NCI-H82 (cell line): ENCODE measurements at places on chromosomes 12 and 14.

DNA sequence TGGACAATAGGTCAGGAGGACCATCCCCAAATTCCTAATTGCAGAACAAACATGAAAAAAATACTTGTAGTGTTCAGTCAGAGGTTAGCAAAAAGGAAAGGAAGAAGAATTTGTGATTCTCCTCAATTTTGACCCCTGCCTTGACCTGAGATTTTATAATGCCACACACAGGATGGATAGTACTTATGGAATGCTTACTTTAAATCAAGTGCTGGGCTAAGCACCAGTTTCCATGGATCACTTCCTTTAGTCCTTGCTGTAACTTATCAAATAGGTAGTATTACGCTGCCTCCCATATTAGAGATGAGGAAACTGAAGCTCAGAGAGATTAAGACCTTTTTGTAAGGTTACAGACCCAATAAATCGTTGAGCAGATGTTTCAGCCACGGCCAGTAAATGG, 81.2 kb upstream of the OVCH1 start:
- no peak for DNase-seq

- peak; percentile 28 for DNase-seq
Observed at GRCh38 chr12:120012067-120012621, 23.1 kb downstream of the BICDL1 start.

- no peak for DNase-seq
Observed at GRCh38 chr12:45426294-45426693, 210.4 kb downstream of the ANO6 start.

DNA sequence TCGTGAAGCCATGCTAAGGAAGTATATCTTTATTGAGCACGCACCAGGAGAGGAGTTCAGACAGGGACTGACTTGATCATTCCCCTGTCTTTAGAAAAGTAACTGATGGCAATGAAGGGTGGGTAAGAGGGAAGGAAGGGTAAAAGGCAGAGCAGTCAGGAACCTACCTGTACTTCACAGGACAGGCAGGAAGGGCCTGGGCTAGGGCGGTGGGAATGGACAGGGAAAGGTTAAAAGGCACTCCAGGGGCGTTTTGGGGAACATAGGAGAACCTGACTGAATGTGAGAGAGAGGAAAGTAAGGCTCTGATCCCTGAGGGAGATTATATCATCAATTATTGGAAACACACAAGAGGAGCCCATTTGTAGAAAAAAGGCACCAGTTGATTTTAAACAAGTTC, 3.9 kb downstream of the SLC35E3 start:
- DNase-seq = no peak

GRCh38 chr14:100857233-100857922, 31.5 kb downstream of the MEG3 start:
- no peak for DNase-seq

- no peak for DNase-seq
Observed at GRCh38 chr12:67747869-67748742, 99.6 kb downstream of the DYRK2 start.

GRCh38 chr12:130347588-130347987, 9.9 kb downstream of the PIWIL1 start:
- DNase-seq = no peak

DNA sequence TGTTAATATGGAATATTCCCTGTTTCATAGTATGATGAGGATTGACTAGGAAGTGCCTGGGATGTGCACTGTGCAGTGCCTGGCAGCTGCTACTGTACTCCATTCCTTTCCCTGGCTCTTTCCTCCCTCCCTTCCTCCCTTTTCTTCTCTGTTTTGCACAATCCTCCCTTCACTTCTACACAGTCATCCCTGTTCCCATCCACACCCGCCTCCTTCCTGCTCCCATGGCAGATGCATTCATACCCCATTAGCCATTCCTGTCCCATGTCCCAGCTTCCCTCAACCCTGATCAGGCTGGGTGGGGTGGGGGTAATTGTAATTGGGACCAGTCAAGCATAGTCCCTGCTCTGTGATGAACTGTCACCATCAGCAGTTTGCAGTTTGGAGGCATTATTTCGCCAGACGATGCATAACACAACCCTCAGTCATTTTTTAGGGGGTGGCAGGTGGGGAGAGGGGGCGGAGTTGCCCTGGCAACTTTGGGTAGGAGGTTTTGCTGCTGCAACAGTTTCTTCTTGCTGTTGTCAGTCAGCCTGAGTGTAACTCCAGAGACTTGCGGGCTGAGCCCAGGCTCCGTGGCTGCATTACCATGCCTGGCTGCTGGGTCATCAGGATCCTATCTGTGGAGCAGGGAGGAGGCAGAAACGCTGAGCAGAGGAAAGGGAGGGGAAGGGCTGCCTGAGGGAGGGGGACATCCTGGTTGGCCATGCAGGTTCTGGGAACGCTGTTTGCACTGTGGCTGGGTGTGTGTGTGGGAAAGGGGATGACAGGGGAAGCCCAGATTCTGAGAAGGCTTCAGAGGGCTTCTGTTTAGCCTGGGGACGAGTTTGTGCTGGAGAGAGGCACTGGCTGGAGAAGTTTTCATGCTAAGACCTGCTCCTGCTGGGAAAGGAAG, 4.1 kb upstream of the KRT84 start:
- no peak for DNase-seq

DNA sequence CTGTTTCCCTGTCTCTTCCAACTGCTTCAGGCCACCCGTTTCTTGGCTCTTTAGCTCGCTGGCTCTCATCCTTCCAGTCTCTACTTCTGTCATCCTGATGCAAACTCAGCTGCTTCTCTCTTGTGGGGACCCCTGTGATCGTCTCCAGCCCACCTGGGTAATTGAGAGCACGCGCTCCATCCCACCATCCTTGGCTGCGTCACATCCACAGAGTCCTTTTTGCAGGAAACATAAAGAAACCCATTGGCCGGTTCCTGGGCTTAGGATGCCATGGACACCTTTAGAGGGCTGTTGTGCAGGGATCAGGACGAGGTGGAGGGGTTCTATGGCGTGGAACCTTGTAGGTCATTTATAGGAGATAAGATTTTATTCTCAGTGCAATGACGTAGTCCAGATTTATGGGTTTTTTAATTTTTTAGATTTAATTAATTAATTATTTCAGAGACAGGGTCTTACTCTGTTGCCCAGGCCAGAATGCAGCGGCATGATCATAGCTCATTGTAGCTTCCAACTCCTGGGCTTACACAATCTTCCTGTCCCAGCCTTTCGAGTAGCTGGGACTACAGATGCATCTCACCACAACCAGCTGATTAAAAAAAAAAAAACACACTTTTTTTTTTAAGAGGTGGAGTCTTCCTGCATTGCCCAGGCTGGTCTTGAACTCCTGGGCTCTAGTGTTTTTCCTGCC, 82.6 kb downstream of the CCDC92 start:
- no peak for DNase-seq

- DNase-seq = no peak
Observed at GRCh38 chr14:32059702-32060101, 17.4 kb upstream of the ARHGAP5 start.

GRCh38 chr12:1080520-1081223, 89.6 kb downstream of the ERC1 start:
- no peak for DNase-seq

- no peak for DNase-seq
Observed at GRCh38 chr12:106739318-106739717, 35.2 kb upstream of the RIC8B start.

DNA sequence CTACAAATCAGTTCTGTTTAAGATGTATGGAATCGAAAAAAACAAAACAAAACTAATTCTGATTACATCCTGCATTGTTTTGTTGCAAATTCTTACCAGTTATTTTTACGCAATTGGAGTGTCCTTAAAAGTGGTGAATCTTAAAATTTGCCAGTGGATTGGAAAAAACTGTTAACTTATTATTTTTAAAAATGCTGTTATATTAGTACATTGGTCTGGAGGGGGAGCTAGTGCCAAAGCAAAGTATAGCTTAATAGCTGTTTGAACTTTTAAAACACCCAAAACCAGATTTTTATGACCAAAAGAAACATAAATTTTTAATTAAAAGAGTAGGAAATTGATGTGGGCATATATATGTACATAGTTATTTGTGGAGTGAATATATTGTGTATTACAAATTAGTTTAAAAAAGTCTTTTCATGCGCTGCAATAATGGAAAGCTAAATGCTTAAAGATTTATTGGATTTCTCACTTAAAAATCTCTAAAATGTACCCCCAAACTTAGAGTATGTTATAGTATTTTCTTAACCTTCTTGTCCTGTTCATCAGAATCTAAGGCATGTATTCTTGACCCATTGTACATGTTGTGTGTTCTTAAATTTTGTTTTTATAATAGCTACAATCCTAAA, 2.5 kb downstream of the FUT8 start:
- peak; percentile 23 for DNase-seq

DNA sequence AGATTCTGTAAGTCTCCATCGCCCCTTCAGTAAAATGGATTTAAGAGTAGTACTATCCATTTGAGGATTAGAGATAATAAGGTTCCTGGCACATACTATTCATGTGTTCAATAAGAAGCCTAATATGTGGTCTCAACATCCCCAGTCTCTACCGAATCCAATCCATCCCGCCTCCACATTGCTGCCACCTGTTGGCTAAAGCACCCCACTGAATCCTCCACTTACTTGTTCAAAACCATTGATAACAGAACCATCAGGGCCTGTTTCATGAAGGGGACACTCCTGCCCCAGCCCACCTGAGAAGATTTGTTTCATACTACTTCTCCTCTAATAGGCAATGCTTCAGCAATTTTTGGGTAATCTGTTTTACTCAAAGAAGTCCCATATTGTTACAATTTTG, 147.5 kb downstream of the SLC2A13 start:
- DNase-seq = peak; percentile 44

DNA sequence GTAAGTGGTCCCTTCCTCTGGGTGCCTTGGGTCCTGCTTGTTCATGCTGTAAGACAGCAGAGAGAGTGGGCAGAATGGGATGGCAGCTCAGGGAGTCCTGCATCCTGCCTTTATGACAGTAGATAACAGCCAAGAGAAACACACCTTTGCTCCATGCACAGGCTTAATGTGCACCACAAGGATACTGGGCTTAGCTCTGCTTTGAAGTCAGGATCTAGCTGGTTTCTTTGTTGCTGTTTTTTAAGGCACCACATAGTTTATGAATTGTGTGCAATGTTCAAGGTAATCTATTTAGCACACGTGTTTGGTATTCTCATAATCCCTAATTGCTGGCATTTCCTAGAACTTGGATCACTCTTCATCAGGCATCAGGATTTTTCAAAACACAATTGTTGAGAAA, 239.5 kb upstream of the DCN start:
- DNase-seq = no peak

DNA sequence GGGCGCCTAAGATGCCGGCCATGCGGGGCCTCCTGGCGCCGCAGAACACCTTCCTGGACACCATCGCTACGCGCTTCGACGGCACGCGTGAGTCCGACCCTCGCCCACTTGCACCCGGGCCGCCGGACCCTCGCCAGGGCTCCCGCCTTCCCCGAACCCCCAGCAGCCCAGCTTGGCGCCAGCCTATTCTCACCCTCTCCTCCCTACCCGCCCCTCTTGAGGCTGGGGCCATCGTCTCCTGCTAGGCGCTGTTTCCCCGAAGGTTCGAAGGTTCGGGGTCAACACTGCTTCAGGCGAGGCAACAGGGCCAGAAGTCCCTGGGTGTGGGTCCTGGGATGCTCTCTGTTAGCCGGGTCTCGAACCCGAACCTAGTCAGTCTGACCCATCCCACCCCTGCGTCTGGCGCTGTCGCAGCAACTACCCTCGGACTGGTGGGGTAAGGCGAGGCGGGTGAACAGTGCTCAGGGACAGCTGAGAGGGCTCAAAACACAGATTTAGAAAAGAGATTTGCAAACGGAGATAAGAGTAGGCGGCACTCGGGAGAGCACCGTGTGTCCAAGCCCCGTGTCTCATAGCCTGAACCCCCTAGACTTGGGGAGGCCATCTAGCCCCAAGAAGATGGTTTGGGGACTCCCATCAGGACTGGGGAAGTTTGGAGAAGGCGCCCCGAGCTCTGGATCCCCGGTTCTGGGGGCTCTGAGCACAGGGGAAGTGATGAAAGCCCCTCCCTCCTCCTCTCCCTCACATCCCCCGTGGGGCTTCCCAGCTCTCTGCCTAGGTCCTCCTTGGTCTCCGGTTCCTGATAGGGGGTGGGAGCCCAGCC, 787 bp downstream of the KCNH3 start:
- DNase-seq = peak; percentile 57

GRCh38 chr12:77352946-77353345, 287.6 kb upstream of the E2F7 start:
- DNase-seq = no peak

DNA sequence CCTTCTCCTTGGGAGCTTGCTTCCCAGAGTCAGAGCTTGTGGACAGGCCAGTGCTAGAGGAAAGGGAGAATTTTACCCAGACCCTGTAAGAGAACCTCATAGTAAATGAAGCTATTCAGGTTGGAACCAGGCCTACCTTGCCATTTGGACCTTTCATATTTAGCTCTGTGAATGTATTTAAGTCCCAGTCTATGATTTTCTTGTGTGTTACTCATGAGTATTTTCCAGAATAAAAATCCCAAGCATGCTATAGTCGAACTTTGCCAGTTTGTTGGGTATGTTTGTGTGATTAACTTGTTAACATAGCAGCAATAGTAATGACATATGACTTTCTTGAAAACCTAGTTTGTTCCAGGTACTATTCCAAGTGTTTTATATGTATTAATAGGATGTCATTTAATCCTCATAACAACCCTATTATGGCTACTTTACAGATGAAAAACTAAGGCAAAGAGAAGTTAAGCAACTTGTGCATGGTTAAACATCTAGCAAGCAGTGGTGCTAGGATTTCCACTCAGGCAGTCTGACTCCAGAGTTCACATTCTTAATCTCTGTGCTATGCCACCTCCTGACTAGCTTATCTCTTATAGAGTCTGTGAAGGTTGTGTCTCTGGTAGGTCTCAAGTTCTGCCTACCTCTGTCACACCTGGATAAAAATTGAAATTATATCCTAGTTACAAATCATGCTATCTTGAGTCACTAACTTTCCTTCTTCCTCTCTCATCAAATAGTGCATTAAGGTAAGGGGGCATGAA, 47.9 kb upstream of the GARIN2 start:
- DNase-seq = no peak

- no peak for DNase-seq
Observed at GRCh38 chr14:104528496-104528895, 51.1 kb upstream of the C14orf180 start.

DNA sequence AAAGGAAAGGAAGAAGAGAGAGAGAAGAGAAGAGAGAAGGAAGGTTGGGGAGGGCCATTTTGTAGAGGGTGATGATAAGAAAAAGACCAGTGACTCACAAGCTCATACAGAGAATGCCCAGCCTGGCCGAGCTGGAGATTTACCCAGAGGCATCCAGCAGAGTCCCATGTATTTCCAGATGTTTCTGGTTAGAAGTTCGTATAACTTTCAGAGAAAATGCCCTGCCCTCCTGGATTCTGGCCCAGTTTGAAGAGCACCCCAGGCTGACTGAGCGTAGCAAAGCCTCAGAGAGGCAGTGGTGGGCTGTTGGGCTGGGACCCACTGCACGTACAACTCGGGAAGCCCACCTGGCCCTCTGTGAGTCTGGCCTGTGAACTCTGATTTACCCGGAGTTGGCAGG, 221.8 kb downstream of the SLC41A2 start:
- DNase-seq = no peak

DNA sequence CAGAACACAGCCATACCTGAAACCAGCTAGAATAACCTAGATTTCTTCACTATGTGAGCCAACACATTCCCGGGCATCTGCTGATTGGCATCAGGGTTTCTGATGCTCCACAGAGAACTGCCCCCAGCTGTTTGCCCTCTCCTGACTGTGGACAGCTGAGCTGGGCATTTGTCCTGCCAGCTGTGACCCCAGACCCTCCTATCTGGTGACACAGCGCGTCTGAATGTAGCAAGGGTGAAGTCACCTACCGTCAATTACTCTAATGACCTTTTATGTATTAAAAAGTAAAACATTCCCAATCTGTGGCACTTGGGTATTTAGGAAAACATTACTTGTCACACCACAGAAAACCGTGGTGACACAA, 29.7 kb upstream of the SFSWAP start:
- DNase-seq = no peak
